ENCODE measurements at places on chromosomes 12 and 14.

GRCh38 chr12:94070520-94070919, 77.9 kb upstream of the PLXNC1 start:
- DNase-seq: no peak

DNA sequence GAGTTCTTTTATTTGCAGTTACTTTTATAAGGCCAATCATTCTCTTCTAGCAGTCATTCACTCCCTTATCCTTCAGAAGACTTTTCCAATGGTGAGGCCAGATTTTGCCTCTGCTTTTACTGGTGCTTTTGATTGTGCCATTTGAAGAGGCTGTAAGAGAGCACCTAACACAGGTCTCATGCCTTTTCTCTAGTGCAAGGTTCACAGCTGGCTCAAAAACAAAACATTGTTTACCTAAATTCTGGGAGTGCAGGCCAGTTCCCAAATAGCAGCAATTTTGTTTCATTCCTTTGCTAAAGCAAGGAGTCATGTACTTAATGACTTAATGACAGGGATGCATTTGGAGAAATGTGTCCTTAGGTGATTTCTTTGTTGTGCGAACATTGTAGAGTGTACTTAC, 192.0 kb downstream of the SYT10 start:
- no peak for DNase-seq

- no peak for DNase-seq
Observed at GRCh38 chr12:81888106-81888740, 129.1 kb upstream of the PPFIA2 start.

GRCh38 chr12:27277846-27278260, 33.8 kb downstream of the STK38L start:
- DNase-seq: no peak

GRCh38 chr14:89730687-89731086, 223.8 kb downstream of the EFCAB11 start:
- no peak for DNase-seq

DNA sequence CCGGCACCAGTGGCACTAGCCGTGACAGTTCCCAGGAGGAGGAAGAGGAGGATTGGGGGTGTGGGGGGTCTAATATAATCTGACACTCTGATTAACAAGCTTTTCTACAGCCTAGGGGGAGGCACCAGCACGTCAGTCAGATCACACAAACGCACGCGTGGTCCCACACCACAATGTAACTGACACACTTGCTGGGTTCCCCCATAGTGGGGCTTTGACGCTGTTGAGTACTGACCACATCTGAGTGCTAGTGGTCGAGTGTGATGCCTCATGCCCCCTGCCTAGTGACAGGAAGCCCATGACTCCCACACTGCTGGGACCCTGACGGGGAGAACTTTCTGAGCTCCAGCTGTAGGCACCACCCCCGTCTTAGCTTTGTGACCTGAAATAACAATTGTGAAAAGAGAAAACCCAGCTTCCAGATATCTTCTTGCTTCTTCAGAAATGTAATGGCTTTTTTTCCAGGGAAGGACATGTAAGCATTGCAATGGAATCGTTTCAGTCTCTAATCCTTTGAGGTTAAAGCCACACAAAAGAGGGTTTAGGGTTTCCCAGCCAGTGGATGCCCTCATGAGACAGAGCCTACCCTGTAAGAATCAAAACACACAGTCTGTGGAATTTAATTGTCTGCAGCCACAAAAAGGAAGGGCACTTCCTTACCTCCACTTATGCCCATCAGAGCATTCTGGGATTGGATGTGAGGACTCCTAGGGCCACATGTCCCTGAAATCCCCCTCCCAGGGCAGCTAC, 183.9 kb downstream of the PIWIL1 start:
- no peak for DNase-seq

DNA sequence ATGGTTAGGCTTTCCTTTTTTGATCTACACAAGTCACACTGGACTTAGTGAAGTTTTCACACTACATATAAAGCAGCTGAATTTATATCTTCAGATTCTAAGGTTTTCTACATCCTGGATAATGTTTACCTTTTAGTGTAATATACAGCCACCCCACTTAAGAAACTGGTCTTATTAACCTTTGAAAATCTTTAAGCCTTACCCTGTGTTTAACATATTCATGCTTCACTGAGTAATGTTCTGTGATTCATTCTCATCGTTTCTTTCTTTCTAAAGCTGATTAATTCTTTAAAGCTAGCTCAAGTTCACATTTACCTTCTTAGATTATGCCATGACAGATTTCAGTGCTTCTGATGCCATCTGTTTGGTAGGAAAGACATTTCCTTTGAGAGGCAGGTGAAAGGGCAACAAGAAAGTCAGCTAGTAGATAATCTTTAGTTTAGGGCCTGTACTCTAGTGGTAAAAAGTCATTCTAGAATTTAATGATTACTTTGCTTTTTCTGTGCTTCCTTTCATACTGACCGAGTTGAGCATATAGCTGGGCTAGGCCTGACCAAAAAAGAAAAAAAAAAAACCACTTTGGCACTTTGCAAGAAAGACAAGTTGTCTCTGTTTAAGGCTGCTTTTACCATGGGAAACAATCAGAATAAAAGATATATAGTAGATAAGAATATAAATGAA, 690.9 kb upstream of the FBXO33 start:
- no peak for DNase-seq

Measured in activated T-cell treated with anti-CD3 and anti-CD28 coated beads for 24 hours (primary cell).